ENCODE measurements at places on chromosomes 12 and 14.

DNA sequence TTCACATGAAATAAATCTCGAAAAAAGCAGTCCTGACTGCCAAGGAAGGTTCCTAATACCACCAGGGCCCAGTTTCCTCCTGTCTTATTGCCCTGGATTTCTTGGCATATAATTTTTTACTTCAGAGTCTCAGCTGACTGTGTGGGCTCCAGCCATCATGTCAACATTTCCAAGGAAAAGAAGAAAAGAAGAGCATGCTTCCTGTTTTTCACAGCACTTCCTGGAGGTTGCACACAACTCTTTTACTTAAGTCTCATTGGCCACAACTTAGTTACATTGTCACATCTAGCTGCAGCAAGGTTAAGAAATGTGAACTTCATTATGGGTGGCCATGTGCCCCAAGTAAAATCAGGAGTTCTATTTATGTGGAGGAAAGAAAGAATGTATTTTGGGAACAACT lies 24.3 kb downstream of the DACT1 start:
- DNase-seq, result no peak

DNA sequence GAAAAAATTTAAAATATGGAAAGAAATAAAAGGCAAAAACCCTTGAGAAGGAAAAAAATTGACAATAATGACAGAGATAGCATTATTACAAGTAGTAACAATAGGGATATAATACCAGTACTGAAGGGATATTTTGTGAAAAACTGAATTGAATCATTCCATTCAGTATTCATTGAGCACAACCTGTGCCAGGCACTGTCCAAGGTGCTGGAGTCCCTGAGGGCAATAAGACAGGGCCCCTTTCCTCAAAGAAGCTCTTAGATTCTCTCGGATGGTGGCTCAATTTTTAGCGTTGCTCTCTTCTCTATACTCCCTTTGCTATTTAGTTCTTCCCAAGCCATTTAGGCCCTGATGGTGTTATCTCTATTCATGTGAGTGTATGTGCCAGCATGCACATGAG lies 34.3 kb upstream of the GAS2L3 start:
- no peak for DNase-seq

DNA sequence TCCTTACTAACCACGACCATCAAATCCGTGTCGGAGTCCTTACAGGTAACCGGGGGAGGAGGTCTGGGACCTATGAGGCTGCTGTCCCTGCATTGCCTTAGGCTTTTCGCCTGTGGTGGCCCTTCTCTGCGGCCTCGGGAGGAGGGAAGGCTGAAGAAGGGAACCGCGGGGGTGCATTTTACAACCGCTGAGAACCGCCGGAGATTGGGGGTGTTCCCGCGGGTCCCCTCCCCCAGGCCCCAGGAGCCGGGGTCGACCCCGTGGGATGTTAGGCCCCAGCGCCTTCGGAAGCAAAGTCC lies 549 bp downstream of the GPHN start:
- DNase-seq, result no peak

DNA sequence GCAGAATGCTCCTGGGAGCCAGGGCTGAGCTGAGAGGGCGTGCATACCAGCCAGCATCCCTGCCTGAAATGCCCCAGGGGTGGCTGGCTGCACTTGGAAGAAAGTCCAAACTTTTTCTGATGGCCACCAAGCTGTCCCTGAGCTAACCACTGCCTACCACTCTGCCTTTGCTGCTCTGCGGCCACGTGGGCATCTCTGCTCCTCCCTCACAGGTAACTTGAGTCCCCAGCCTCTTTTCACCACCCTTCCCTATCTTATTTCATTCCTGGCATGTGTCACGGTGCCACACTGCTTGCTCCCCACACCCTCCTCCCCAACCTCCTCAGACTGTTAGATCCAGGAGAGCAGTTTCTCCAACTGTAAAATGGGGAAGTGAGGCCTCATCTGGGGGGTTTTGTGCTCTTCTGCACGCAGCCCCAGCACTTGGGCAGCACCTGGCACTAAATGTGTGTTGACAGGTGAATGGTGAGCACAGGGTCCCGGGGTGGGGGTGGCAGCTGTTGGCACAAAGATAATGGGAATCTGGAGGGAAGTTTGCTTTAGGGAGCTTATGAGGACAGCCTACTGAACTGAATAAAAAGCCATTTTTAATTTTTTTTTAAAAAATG lies 113.0 kb downstream of the GLT1D1 start:
- no peak for DNase-seq

DNA sequence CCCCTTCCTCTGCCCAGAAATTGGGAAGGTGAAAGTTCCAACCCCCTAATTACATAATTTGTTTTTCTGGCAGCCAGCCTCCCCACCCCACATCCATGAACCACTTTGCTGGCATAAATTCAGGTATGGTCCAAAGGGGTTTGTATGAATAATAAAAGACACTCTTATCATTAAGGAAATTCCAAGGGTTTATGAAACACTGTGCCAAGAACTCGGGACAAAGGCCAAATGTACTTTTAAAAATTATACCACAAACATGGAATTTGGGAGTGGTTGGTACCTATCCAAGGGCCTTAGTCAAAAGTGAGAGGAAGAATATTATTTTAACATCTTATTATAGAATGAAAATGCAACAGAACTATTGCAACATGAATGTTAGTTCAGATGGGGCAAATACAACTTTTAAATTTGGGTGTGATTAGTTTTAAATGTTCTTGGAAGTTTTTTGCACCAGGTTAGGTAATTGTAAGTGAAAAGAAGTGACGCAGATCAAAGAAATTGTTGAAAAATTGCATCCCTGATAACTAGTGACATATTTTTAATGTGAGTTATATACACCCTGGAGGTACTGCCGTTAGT lies 217.8 kb downstream of the TMEM117 start:
- no peak for DNase-seq

GRCh38 chr14:71994416-71994815 lies 62.2 kb downstream of the RGS6 start:
- no peak for DNase-seq

- no peak for DNase-seq
Measured at GRCh38 chr12:130800312-130800711, 38.7 kb downstream of the STX2 start.

GRCh38 chr12:14810167-14810952 lies 3.6 kb downstream of the SMCO3 start:
- no peak for DNase-seq

DNA sequence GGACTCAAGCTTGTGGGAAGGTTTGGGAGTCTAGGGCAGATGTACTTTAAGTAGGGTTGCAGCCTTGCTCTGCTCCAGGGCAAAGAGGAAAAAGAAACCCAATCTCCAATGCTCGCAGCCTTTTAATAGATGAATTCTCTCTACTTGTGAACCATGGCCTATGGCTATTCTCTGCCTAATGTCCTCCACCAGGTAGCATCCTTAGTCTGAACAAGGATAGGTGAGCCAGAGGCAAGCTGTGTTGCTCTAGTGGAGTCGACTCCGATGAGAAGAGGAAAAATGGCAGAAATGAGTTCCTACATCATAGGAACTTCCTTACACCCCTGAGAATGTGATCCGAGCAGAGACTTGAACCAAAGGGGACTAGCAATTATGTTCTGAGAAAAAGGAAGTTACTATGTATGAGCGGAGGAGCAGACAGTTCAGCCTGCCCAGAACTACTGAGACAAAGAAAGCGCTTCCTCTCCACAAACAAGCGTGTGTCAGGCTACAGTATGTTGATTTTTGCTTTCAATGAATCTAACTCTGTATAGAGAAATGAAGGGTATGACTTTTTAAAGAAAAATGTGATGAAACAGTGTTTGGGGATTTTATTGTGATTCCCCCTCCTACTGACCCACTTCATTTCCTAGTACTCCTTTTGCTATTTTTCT lies 153.6 kb upstream of the ARID2 start:
- DNase-seq, result no peak

- no peak for DNase-seq
Measured at GRCh38 chr12:85277900-85278597, 2.0 kb upstream of the ALX1 start.

DNA sequence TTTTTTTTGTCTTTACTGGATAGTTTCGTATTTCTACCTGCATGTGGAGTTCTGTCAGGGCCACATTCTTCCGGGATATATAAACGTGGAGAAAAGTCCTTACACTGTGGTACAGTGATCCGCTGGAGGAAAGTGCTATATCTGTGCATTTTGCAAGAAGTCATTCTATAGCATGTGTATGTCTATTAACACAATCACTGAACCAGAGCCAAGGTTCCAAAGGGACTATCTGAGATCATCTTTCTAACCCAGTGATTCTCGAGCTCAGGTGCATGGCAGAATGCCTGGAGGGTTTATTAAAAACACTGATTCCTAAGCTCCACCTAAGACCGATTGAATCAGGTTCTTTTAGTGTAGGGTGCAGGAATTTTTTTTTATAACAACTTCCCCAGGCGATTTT lies 354.0 kb downstream of the NRXN3 start:
- DNase-seq, result no peak

DNA sequence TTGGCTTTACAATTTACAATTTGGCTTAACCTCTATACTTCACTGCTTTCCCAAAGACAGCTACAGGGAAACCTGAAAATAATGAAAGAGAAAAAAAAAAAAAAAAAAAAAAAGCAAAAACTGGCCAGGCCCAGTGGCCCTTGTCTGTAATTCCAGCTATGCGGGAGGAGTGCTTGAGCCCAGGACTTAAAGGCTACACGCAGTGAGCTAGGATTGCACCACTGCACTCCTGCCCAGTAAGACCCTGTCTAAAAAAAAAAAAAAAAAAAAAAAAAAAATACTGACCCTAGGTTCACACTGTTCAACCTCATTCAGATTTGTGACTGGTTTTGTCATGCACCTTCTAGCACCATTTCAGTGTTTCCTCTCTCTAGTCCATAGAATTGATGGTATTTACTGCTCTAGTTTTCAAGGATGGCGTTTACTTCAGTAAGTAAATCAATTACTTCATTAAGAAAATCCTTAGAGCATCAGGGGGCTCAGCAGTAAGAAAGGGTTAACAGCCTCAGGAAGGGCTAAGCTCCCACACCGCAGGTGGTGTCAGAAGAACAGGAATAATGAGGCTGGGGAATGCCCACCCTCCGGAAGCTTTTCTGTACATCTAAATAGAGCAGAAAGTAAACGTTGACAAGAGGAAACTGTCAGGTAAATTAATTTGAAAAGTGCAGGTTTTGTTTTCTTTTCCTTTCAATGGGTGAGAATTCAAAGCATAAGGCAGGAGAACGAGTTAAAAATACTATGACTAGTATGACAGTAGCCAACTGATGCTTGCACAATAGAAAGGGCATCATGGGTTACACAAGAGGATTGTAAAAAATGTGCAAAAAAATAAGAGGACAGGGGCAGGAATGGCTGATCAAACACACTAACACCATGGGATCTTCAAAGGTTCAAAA lies 115.0 kb upstream of the MDM1 start:
- no peak for DNase-seq

DNA sequence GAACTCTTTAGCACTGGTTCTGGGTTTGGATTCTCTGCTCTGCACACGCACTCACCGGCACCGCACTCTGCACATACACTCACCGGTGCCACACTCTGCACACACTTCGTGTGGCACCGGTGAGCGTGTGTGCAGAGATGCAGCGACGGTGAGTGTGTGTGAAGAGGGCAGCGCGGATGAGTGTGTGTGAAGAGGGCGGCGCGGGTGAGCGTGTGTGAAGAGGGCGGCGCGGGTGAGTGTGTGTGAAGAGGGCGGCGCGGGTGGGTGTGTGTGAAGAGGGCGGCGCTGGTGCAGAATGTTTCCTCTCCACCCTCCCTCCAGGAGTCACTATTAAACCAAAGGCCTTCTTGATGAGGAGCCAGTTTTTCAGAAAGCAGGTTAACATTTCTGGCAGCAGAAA lies 49.2 kb upstream of the MMP17 start:
- no peak for DNase-seq

DNA sequence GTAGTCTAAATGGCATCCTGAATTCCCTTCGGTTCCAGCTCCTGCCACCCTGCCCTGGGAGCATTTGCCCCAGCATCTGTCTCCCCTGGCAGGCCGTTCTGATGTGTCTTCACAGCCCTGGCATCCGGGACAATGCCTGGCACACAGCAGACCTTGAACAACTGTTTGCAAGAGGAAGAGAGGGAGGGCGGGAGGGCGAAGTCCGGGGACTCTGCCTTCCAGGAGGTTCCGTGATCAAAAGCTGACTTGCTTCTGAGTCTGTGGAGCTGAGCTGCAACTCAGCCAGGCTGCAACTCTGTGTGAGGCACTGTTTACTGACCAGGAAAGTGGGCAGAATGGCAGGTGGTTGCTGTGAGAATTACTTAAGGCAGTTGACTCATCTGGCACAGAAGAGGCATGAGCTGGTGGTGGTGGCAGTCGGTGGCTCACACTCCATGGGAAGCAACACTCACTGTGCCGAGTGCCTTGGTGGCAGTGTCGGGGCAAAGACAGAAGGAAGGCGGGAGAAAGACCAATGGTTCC lies 61.1 kb upstream of the DLK1 start:
- no peak for DNase-seq

DNA sequence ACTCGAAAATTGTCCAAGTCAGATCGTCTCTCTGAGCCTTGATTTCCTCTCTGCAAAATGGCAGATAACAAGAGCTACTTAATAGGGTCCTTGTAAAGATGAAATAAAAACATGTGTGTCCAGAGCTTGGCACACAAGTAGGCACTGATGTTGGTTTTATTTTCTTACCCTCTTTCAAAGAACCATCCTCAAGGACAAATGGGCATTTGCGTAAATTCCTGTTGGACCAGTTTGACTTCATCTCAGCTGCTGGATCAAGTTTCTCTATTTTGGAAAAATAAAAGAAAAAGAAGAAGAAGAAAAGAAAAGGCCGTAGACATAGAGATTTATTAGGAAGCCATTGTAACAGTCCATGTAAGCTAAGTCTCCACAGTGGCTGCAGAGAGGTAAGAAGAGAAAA lies 47.2 kb downstream of the MAP1LC3B2 start:
- no peak for DNase-seq

DNA sequence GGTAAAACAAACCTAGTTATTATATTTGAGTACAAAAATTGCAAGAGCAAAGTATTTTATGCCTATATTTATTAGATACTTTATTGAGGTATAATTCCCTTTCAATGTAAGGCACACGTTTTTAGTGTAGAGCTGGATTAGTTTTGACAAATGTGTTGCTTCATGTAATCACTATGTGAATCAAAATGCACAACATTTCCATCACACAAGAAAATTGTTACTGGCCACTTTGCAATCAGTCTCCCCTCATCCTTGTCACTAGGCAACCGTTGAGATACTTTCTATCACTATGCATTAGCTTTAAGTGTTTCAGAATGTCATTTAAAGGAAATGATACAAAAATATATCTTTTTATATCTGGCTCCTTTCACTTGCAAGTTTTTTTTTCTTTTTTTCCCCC lies 531.0 kb downstream of the CCER1 start:
- no peak for DNase-seq

GRCh38 chr14:49427117-49427516 lies 159.1 kb downstream of the RPS29 start:
- no peak for DNase-seq

- DNase-seq, result no peak
Measured at GRCh38 chr14:69660344-69661193, 49.2 kb downstream of the SUSD6 start.

Data from DMS 273 treated with DMSO at 0.1 percent for 48 hours (cell line).